M059J (cell line): ENCODE measurements at places on chromosomes 12 and 14. TPM values are rescaled to one million over a fixed set of nuclear protein-coding genes. Genes with fewer than 3 reads are reported as not detected.

DNA sequence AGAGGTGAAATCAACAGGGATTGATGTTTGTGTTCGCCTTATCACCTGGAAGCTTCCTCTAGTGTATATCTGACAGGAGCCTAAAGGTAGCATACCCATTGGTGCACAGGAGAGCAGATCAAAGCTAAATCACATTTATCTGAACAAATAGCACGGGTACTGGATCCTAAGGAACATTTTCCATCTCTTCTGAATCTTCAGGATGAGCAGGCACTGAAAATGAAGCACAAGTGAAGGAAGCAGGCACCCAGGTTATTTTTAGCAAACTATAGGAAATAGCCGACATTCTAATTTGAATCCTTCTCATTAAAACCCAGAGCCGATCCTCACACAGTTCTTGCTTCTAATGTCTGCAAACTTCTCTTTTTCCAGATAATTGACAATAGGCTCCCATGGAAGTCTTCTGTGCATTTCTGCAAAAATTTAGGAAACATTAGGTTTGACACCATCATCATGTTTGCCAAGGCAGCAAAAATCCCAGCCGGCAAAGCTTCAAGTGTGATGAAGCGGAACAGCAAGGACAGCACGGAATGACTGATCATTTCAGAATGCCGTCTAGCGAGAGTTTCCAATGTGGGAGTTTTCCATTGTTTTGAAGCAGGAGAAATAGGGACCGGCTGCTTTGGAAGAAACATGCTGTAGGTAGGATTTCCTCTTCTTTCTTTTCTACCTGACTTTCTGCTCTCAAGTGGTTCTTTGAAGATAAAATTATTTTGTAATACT is 24.3 kb upstream of the RGS6 start:
- no peak for DNase-seq

- no peak for DNase-seq
Measured at GRCh38 chr12:96176575-96176974, 17.6 kb upstream of the ELK3 start.

DNA sequence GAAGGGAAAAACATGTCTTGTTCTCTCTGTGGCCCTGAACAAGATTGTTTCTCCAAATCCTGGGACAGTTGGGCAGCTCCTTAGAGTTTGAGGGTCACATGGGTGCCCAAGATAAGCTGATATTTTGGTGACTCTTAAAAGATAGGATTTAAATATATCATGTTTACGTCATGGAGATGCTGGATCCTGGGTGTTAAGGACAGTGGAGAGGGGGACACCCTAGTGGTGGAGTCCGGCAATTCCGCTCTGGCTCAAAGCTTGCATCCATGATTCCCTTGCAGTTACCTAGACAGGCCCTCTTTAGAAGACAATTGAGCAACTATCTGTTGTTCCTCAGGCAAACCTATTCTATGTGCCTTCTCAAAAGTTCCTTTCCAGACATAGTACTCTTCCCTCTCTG is 101.8 kb downstream of the CMKLR1 start:
- no peak for DNase-seq

Gene CCDC177
- total RNA-seq = not detected in 2 replicates

Gene CCDC88C
- total RNA-seq = 1.4 and 1.6 TPM in 2 replicates

Gene REP15
- 1.2 TPM in 1 of 2 replicates, not detected in the other for total RNA-seq
